ENCODE measurements at places on chromosomes 3 and 15.
A peak's percentile ranks its signal among the peaks of the same experiment; 100 is the strongest.

DNA sequence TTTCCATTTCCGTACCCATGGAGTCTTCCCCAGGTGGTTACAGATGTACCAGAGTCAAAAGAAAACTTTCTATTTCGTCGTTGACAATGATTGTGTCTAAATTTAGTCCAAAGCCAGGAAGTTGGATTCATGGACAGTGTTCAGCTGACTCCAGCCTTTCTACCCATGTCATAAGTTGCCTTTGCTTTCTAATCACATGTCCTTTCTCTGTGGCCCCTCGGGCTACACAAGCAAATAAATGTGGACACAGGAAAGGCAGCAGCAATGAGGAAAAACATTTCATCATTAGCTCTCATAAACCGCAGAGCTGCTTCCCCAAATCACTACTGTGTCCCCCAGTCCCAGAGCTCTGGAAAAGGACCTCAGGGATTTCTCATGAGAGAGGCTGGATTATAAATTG is 82.0 kb downstream of the USF3 start:
- no peak for DNase-seq

GRCh38 chr15:94532226-94532625 is 300.9 kb downstream of the MCTP2 start:
- no peak for DNase-seq

- DNase-seq: no peak
These were observed 85.1 kb upstream of the NANOGP8 start for GRCh38 chr15:35170207-35170606.

DNA sequence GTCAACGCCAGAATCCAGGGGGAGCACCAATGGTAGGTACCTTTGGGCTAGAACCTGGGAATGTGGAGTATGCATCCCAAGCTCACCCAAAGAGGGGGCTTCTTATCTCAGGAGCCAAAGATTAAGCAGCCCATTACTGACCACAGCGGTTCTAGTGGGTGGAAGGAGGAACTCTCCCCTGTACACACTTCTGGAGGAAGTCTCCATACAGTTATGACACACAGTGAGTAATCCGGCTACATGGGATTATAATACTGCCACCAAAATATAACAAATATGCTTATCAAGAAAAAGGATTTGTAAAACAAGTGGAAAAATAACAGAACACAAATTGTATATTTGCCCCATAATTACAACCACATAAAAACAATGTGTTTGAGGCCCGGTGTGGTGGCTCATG is 8.4 kb downstream of the MYO1E start:
- DNase-seq: no peak

- no peak for DNase-seq
These were observed 132.9 kb upstream of the ZBTB20 start for GRCh38 chr3:115279939-115280338.

- peak; percentile 20 for DNase-seq
These were observed 44.4 kb downstream of the KIF15 start for GRCh38 chr3:44805960-44806359.

GRCh38 chr3:155069729-155070128 is 10.4 kb upstream of the MME start:
- no peak for DNase-seq

- DNase-seq: no peak
These were observed 534.9 kb downstream of the MAGI1 start for GRCh38 chr3:65503776-65504175.

- no peak for DNase-seq
These were observed 292.5 kb upstream of the SATB1 start for GRCh38 chr3:18717598-18717997.

DNA sequence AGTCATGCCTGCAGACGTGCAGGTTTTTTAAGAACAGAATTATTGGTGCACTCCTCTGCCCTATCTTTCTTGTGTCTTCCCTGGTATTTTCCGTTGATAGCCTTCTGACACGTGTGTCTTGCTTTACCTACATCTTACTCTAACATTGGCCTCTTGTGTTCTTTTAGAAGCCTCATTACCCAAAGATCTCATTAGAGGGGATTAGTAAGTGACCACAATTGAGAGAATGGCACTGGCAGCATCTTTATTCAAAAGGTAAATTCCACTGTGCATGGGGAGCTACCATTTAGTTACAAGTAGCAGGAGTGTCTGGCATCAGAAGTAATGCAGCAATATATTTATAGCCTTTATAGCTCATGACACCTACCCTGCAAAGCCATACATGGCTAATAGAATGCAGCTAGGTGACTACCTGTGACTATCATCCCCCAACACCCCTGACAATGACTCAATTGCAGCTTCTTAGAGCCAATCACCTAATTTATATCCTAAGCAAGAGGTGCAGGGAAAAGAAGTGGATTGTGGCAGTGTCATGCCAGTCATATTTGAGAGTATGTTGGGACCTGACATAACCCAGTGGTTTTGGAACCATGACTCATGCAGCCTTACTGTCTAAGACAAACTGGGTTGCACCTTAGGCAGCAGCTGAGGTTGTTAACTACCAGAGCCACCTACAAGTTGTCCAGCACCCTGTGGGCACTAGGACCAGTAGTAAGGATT is 164.8 kb downstream of the GRM7 start:
- DNase-seq: no peak

DNA sequence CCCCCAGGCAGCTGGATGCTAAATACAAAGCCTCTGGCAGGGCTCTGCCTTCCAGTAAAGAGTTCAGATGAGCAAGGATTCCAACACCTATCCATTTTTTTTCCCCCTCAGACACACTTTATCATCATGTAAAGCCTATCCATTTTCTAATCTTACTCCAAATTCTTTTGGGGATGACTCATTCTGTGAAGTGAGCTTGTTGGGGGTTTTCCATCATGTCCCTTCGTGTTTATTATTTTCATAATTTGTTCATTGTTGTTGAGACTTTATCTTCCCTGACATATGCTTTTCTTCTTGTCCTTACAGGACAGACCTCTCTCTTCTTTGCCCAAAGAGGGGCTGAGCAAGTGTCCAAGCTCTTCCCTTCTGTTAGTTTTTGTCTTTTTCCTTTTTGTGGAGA is 34.7 kb upstream of the SH3BP5 start:
- no peak for DNase-seq

DNA sequence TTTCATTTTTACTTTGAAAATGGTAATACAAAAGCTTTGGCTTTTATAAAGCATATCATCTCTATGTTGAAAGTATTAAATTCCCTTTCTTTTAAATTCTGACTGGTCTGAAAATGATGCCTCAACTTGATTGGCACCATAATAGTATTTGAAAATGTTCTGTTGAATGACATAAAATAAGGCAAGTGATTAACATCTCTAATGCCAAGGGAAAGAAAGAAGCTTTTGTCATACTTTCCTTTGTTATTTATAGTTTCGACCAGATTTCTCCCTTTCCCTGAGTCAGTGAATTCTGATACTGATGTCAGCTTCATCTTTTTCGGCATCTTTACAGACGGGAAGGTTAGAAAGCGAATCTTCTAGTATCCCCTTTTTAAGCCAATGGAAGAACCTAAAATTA is 3.4 kb upstream of the AP4E1 start:
- no peak for DNase-seq

DNA sequence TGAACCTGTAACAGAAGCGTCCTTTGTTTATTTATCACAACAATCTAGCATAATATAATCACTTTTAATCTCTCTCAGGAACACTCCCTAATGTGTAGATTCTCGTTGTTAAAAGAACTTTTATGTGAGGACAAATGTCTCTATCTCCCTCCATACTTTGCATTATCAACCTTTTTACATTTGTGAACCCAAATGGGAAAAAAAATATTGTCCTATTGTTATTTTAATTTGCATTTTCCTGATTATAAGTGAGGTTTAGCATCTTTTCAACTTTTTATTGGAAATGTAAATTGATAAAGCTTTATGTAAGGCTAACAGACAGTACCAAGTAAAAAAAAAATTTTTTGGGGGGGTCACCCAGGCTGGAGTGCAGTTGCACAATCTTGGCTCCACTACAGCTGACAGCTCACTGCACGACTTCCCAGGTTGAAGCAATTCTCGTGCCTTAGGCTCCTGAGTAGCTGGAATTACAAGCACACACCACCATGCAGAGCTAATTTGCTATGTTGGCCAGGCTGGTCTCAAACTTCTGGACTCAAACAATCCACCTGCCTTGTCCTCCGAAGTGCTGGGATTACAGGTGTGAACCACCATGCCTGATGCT is 33.0 kb upstream of the DENND4A start:
- no peak for DNase-seq

- no peak for DNase-seq
These were observed 198.6 kb upstream of the BCL6 start for GRCh38 chr3:187943677-187944389.

GRCh38 chr3:18657858-18658820 is 233.0 kb upstream of the SATB1 start:
- DNase-seq: no peak

- no peak for DNase-seq
These were observed 752.3 kb downstream of the EPHA3 start for GRCh38 chr3:89859757-89860156.

DNA sequence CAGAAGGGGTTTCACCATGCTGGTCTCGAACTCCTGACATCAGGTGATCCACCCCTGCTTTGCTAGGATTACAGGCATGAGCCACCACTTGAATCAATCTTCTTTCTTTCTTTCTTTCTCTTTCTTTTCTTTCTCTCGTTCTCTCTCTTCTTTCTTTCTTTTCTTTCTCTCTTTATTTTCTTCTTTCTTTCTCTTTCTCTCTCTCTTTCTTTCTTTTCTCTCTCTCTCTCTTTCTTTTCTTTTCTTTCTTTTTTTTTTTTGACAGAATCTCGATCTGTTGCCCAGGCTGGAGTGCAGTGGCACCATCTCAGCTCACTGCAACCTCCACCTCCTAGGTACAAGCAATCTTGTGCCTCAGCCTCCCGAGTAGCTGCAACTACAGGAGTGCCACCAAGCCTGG is 37.9 kb upstream of the PIK3CB start:
- DNase-seq: no peak
